ENCODE measurements at places on chromosomes 2 and 18.
A peak's percentile ranks its signal among the peaks of the same experiment; 100 is the strongest.

DNA sequence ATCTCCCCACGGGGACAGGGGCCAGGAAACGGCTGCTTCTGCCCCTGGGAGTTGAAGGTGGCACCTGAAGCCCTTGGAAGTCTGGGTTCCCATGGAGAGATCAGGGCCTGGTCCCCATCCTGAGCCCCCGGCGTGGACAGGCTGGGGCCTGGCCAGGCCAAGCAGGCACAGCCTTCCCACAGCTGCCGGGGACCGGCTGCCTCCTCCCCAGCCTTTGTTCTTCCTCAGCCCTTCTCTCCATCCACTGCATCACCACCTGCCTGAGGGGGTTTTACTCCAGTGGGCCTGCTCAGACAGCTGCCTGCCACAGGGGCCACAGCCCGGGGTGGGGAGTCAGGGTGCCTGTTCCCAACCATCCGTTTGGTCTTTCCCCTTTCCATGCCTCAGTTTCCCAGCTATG, 187.7 kb downstream of the INHBB start:
- DNase-seq, result no peak

DNA sequence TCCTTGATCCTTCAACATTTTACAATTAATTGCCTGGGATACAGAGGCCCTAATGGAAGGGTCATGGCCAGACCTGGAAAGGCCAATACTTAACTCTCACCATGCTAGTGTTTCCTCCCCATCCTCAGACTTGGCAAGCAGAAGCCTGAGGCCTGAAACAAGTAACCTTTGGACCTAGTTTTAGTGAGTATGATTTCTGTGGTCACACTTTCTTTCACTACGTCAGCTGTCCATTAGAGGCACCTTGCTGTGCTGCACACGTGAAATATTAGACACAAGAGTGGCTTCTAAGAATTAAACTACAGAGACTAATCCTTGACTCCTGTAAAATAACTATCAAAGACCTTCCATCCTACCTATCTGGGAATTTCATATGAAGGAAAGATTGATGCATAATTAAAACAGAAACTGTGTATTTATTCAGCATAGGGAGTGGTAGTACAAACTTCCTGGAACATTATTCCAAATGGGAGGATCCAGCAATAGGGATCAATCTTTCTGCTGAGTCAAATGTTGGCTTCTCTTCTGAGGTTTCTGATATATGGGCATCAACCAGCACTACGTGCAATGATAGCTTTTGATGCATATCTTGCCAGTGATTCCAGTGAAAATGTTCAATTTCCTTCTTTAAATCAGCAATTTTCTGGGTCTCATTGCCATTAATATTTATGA, 249.7 kb downstream of the IKZF2 start:
- DNase-seq, result no peak

DNA sequence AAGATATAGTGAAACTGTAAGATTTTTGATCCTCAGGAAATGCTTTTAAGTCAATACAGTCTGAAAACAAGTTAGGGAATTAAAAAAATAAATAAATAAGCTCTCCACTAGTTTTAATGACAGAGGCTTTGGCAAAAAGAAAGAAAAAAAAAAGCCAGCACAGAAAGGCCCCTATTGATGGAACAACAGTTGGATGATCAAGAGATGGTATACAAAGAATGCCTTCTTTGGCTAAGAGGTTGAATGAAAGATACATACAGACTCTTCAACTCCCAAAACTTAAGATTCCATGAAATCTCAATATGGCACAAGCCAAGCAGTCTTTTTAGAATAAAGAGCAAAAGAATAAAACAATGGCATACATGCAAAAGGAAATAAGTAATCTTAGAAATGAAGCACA, 64.0 kb upstream of the GALNT5 start:
- no peak for DNase-seq

- no peak for DNase-seq
Observed at GRCh38 chr2:73703675-73704074, 33.5 kb downstream of the TPRKB start.

GRCh38 chr2:159053161-159054031, 85.0 kb downstream of the TANC1 start:
- DNase-seq, result no peak

GRCh38 chr2:229815342-229815741, 101.0 kb upstream of the DNER start:
- DNase-seq, result no peak

GRCh38 chr2:215653344-215654030, 217.6 kb upstream of the FN1 start:
- no peak for DNase-seq

DNA sequence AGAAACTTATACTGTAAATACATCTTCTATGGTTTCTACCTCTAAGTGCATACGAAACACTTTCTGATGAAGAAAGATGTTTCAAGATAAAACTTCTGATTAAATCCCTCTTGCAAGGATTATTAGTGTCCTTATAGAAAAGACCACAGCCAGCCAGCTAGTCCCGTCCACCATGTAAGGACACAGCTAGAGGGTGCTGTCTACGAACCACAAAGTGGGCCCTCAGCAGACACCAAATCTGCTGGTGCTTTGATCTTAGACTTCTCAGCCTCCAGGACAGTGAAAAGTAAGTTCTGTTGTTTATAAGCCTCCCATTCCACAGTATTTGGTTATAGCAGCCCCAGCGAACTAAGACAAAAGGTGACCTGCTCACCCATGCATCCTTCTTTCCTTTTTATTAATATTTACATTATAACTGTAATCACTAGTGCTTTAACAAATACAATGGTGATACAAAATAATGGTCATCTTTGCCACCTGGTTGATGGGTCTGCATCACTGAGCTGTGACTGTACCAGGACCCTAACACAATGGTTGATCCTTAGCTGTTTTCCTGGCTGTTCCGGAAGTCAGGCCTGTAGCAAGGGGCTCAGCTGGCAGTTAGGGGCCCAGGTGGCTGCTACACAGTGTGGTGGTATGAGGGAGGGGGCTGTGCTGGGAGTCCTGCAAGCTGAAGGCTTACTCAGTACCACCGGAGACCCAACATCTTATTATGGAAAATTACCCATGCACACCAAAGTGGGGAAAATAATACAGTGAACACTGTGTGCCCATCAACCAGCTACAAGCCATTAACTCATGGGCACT, 108.5 kb upstream of the SMAD7 start:
- DNase-seq, result no peak

- DNase-seq, result no peak
Observed at GRCh38 chr2:135182190-135182589, 130.1 kb downstream of the RAB3GAP1 start.

DNA sequence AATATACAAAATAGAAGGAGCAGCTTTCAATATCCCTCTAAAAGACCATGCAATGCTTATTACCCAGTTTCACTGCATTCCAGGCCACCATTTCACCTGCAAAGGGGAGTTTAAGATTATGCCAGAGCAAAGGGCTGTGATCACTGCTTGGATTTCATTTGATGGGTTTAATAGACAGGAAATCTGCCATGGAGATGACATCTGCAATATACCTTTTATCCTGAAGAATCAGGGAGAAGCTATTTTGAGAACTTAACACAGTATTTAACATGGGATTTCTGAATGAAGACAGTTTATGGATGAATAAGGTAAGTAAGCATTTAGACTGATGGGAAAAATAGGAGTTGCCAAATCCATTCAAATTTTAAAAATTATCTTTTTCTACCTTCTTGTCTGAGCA, 303.0 kb upstream of the SLC8A1 start:
- DNase-seq, result no peak

GRCh38 chr2:218186355-218186766, 19.6 kb upstream of the CXCR1 start:
- peak; percentile 8 for DNase-seq

GRCh38 chr2:236776695-236777251, 207.1 kb downstream of the ACKR3 start:
- peak; percentile 41 for DNase-seq

DNA sequence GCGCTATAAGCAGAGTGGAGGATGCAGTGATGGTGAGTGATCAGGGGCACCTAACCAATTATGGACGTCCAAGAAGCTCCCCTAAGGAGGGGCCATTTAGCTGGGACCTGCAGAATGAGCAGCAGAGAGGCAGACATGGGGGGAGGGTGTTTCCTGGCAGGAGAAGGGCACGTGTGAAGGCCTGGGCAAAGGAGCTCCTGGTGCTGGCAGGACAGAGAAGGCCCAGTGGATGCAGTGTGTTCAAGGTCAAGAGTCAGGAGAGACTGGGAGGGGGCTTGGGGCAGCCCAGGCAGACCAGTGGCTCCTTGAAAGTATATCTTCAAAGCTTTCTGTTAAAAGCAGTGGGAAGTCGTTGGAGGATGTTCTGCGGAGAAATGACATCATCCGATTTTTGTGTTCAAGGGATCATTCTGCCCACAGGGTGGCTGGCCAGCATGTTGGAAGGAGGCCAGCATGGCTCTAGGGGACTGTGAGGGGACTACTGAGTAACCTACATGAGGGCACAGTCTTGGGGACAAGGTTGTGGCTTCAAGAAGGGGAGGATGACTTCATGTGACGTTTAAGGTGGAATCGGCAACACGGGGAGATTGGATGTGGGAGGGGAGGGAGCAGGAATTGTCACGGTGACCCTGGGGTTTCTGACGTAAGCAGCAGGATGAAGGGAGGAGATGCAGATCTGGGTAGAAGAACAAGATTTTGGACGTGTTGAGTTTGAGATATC, 9.0 kb upstream of the CIB4 start:
- no peak for DNase-seq

GRCh38 chr2:8139668-8140200, 542.1 kb upstream of the ID2 start:
- no peak for DNase-seq

DNA sequence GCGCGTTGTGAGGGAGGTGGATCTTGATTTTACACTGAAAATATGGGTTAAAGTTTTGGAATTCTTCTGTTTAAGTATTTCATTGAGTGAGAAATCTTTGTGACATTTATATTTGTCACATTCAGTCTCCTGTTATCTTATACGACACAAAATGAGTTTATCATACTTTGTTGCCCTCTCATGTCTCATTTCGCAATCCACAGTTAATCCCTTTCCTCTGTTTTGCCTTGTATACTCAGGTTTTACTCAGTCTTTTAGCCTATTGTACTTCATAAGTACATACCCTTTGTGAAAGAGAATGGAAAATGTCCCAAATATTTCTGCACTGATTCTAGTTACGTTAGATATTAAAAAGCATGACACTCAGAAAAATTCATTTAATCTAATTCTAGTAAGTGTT, 142.7 kb downstream of the ATP9B start:
- DNase-seq, result no peak

- DNase-seq, result no peak
Observed at GRCh38 chr2:30374380-30374779, 72.7 kb upstream of the LCLAT1 start.

DNA sequence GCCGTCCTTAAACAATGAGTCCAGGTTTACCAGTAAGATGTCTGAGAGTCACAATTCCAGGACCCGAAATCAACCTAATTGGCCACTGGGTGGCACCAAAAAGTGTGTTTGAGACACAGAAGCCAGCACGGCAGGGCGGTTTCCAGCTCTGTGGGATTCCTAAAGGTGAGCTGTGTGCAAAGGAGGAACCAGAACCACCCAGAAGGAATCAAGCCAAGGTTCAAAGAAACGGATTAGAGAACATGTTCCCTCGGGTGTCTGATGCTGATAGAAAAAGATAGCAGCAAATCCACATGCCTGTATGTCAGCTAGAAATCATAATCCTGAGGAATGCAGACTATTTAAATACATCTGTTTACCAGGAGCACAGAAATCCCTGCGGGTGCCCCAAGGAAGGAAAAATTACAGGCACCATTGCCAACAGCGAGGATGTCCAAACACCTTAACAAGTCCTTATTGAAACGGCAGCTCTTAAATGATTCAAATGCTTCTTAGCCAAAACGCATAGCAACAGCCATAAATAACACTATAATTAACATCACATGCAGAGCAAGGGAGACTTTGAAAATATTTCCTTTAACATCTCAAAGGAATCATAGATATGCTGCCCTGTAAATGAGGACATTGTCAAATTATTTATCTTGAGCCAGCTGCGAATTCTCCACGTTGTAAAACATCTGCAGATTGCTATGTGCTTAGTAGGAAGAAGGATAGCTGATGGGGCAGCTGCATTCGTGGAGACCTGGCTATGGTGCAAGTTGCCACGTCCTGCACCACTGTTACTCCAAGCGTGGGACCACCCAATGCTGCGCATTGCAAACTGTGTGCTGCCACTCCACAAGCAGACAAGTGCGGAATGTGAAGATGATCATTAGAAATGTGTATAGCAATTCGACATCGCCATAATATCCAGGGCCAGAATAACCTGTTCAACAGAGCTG, 318.7 kb upstream of the NCKAP5 start:
- DNase-seq, result peak; percentile 94

- DNase-seq, result peak; percentile 18
Observed at GRCh38 chr2:7593360-7593759, 676.1 kb downstream of the RNF144A start.

- DNase-seq, result peak; percentile 66
Observed at GRCh38 chr2:223109341-223109740, 57.4 kb downstream of the KCNE4 start.

- no peak for DNase-seq
Observed at GRCh38 chr2:19098467-19099160, 259.8 kb downstream of the OSR1 start.

DNA sequence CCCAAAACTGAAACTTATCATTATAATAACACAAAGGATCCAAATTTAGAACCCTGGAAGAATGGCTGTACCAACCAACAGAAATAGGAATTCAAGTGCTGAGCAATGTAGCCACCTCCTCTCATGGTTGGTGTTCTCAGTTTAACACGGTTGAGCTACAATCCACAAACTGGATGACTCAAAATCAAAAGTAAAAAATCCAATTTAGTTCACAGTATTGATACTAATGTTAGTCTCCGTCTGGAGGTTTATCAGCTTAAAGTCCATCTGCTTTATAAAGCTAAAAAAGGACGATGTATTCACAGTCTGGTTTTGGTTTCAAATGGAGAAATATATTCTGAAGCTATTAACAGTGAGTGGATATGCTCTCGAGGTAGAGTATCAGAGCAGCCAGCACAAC, 40.5 kb downstream of the CNTNAP5 start:
- DNase-seq, result no peak

GRCh38 chr2:129915303-129915840, 64.1 kb upstream of the RAB6C start:
- DNase-seq, result no peak

- no peak for DNase-seq
Observed at GRCh38 chr18:48948112-48949049, 2.4 kb downstream of the SMAD7 start.

GRCh38 chr2:136215908-136216472, 98.0 kb upstream of the CXCR4 start:
- DNase-seq, result no peak

DNA sequence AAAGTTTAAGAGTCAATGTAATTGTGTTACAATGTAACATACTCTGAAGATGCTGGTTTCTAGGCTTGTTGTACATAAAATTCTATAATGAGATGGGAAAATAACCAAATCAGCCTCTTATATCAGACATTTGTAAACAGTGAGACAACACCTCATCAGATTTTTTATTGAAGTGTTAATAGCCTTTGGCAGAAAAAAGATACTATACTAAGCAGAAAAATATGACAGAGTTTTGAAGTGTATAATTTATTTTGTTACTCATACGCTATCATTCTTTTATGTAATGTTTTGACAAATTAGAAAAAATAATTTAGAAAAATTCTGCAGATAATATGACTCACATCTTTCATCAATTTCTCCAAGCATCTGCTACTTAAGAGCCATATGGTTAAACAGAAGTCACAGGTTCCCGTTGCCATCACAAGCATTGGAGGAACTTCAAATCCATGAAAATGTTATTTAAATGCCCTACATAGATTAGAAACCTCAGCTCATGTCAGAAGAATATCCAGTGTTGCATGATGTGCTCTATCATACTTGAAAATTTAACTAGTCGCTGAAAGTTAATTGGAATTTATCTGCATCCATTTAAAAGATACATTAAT, 535.4 kb downstream of the LRP1B start:
- no peak for DNase-seq

Data from BJ (cell line).